Activated naive CD4-positive, alpha-beta T cell (primary cell): ENCODE measurements at places on chromosomes 2 and 18.

DNA sequence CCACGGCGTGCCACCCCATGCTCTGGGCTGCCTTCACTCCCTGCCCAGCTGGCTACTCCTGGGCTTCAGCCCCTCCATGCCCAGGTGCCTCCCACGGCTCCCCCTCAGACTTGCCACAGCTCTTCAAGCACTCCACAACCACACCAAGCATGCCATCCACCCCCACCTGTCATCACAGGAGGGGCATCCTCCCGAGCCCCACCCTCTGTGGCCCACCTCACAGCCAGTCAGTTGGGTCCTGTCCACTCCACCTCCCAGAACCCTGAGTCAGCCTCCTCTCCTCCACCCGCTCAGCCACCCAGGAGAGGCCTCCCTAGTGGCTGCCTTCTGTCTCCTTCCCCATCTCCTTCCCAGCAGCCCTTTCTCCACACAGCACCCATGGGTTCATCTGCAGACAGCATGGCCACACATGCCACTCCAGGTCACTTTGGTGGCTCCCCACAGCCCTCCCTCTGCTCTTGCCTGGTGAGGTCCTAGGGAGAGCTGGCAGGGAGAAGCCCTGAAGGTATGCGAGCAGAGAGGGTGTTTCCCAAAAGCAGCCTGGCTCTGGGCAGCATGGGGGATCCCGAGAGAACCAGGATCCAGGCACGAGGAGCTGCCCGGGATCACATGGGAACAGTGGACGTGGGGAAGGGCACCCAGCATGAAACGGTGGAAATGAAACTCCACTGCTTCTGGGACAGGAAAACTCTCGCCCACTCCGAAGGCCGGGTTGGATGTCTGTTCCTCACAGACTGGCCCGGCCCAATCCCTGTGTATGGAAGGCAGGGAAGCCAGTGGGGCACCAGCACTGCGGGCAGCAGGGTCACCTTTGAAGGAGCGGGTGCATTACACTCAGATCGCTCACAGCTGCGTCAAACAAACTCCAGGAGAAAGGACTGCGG lies 2.7 kb downstream of the LIMS2 start:
- DNase-seq = no peak

DNA sequence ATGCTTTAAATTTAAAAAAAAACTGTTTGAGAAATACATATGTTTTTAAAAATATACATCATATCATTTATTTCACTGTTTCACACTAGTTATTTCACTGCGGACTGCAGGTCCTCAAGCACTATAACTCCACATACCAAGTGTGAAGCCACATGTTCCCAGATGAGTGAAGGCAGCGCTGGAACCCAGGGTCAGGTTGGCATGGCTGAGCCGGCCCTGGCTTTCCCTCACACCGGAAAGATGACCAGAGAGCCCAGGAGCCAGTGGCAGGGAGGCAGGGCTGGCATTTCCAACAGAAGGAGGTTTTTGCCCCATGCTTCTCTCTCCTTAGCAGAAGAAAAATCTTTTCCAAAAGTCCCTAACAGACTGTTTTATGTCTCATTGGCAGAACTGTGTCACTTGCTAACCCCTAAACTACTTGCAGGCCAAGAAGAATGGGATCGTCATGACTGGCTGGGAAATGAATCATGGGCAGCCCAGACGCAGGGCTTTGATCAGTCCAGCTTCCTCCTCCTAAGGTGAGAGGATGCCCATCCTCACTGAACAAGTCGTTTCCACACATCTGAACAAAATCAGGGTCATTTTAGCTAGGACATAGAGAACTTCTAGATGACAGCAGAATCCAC lies 287.6 kb upstream of the HNRNPA3 start:
- no peak for DNase-seq

GRCh38 chr2:205405194-205405593 lies 277.1 kb upstream of the NRP2 start:
- no peak for DNase-seq

DNA sequence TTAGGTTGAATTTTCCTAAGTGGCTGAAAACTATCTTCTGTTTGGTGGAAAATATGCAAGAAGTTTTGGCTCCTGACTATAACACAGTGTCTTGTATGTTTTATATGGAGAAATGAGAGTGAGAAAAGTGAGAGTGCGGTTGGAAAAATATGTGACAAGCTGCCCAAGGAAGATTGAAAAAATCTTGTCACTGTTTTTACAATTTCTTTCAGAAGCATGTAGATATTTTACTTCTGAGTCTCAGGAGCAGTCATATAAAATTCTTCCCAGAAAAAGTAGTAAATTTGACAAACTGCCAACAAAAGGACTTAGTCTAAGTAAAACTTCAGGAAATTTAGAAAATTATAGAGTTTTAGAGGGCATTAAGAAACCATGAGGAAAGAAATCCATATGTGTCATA lies 19.4 kb upstream of the RMND5A start:
- no peak for DNase-seq
